AG04449 (cell line): ENCODE measurements at places on chromosomes 6 and 20.

DNA sequence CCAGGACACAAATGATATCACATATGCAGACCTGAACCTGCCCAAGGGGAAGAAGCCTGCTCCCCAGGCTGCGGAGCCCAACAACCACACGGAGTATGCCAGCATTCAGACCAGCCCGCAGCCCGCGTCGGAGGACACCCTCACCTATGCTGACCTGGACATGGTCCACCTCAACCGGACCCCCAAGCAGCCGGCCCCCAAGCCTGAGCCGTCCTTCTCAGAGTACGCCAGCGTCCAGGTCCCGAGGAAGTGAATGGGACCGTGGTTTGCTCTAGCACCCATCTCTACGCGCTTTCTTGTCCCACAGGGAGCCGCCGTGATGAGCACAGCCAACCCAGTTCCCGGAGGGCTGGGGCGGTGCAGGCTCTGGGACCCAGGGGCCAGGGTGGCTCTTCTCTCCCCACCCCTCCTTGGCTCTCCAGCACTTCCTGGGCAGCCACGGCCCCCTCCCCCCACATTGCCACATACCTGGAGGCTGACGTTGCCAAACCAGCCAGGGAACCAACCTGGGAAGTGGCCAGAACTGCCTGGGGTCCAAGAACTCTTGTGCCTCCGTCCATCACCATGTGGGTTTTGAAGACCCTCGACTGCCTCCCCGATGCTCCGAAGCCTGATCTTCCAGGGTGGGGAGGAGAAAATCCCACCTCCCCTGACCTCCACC is 42.2 kb downstream of the SIRPA start:
- no peak for DNase-seq

GRCh38 chr20:19328676-19329075 is 116.2 kb downstream of the SLC24A3 start:
- DNase-seq, result no peak

DNA sequence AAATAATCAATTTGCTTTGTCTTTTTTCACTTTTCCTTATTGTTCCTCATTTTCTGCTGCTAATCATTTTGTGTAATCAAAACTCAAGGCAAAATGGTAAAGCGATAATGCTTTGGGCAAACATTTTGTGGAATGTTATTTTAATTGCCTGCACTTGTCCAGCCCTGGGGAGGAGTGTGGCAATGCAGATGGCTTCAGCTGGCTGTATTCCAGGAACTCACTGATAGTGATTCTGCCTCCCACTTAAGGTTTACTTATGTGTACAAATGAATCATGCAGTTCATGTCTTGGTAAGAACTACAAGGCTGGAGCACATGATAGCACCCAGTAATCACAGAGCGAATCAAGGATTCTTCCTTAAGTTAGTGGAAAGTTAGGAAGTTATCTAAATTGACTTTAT is 107.8 kb downstream of the COL19A1 start:
- DNase-seq, result no peak

DNA sequence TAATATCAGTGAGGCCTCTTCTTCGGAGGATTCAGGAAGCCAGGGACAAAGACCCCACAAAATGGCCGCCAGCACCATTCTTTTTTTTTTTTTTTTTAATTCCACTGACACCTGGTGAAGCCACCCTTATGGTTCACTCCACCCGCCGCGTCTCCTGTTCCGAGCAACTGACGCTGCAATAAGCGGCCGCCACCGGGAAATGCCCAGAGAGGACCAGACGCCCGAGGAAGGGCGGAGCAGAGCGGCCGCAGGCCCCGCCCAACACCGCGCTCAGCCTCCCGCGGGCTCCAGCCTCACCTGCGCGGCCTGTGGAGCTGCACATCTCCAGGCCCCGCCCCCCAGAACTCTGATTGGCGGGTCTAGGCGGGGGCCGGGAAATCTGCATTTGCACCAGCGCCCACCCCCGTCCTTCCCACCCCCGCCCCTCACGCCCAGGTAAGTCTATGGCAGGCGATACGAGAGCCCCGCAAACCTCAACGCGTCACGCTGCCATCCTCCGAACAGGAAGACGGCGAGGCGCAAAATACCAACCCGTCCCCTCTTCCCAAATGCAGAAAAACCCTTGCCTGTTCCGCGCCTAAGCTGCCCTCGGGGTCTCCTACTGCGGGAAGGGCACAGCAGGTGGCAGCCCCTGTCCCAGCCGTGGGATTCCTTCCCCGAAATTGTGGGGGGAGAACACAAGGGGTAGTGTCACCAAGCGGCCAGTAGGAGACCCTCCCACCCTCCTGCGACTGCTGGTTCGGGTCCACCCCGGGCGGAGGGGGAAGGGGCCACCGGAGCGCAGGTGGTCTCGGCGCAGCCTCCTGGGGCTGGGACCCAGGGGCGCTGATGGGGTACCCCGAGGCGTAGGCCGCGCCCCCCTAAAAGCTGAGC is 960 bp downstream of the ATP9A start:
- DNase-seq, result no peak

- no peak for DNase-seq
Measured at GRCh38 chr6:118252474-118252873, 295.6 kb upstream of the PLN start.

DNA sequence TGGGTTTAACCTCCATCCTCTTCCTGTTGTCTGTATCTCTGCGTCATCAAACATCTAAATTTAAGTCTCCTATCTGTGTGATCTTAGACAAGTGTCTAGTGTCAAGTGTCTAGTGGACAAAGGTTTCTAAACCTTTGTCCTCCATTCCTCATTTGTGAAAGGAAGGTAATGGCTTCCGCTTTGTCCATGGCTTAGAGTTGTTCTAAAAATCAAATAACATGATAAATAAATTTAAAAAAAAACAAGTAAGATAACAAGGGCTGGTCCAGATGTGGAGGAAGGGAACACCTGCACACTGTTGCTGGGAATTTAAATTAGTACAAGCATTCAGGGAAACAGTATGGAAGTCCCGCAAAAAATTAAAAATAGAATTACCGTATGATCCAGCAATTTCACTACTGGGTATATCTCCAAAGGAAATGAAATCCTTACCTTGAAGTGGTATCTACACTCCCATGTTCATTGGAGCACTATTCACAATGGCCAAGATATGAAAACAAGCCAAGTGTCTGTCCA is 17.6 kb upstream of the SERPINB1 start:
- no peak for DNase-seq

GRCh38 chr6:131999545-132000146 is 48.5 kb upstream of the CCN2 start:
- no peak for DNase-seq

DNA sequence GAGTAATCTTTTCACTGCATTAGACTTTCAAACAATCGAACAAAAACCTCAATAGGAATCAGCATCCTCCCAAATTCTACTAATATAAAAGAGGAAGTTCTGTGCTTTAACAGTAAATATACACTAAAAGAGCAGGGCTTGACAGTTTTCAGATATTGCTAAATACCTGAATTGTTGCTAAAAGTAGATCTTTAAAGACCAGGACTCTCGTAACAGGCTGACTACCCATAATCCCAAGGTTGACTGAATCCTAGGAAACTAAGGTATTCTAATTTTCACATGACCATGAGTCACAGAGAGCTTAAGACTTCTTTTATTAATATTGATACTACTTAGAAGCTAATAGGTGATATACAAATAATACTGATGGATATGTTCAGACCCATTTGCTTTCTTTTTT is 10.1 kb downstream of the CD164 start:
- no peak for DNase-seq

GRCh38 chr6:57294862-57295445 is 22.5 kb upstream of the PRIM2 start:
- no peak for DNase-seq

DNA sequence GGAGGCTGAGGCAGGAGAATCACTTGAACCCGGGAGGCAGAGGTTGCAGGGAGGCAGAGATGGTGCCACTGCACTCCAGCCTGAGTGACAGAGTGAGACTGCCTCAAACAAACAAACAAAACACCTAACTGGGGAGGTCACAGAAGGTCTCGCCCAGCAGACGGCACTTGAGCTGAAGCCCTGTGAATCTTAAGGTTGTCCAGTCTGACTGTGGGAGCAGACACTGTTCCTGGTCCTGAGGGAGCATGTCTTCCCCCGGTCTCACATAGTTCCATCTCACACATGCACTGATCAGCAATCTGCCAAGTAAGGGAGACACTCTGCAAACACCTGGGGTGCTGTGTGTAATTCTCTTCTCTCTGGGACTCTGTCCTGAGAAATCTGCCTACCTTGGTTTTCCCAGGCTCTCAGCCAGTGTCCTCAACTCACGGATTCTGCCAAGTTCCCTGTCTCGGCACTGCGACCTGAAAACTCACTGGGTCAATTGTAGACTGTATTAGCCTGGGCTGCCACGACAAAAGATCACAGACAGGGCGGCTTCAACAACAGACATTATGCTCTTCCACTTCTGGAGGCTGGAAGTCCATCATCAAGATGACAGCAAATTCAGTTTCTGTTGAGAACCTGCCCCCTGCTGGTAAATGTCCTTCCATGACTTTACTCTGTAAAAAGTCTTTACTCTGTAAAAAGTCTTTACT is 94.3 kb downstream of the JPH2 start:
- DNase-seq, result no peak
